ENCODE measurements at places on chromosomes 2 and 18.

DNA sequence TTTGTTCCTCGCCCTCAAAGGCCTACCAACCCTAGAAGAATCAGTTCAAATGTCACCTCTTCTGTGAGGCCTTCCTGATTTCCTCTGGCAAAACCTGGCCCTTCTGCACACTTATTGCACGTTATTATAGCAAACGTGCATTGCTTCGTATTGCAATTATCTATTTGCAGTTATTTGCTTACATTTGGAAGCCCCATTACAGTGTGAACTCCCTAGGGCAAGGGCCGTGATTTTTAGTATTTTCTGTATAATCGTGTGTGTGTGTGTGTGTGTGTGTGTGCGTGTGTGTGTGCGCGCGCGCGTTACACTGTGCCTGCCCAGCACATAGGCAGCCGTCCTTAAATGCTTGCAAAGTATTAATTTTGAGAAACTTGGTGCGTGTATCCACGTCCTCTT, 460 bp upstream of the SEMA4F start:
- DNase-seq, result no peak

DNA sequence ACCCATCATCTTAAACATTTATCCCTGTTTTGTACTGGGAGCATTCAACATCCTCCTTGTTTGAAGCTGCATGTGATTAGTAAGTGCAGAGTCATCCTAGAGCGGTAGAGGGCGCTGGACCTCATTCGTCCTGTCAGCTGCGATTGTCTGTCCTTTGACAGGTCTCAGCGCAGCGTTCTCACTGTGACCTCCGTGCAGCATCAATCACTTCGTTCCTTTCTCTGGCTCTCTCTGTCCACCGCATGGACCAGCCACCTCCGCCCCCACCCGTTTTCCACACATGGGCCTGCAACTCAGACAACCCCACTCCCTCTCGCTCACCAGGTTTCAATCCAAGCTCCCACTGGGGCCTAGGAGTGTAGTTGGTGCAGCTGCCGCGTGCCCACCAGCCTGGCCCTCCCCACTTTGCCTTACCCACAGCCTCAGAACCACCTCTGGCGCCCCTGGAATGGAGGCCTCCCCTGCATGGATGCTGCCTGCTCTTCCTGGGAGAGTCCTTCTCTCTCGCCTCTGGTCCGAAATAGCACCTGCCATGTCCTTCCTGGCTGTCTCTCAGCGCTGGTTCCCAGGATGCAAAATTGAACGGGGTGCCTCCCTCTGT, 90.5 kb downstream of the NDUFA10 start:
- DNase-seq, result no peak

GRCh38 chr2:176098366-176099158, 1.0 kb upstream of the HOXD12 start:
- no peak for DNase-seq

- no peak for DNase-seq
Measured at GRCh38 chr2:147469471-147469870, 375.4 kb upstream of the ACVR2A start.

DNA sequence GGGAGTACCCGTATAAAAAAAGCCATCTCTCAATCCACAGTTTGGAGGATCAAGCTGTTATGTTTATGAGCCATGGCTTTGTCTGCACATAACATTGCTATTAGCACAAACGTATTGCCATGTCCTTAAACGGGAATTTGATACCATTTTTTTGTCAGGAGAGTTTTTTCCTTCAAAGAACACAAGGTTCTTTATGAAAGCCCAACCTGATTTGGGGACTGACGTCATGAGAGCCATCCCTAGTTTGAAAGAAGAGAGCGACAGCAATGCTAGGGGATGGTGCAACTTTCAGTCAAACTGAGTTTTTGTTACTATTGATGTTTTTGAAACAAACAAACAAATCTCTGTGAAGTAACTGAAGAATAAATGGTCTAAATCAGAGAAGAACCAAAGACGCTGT, 376.6 kb downstream of the EIPR1 start:
- DNase-seq, result no peak

DNA sequence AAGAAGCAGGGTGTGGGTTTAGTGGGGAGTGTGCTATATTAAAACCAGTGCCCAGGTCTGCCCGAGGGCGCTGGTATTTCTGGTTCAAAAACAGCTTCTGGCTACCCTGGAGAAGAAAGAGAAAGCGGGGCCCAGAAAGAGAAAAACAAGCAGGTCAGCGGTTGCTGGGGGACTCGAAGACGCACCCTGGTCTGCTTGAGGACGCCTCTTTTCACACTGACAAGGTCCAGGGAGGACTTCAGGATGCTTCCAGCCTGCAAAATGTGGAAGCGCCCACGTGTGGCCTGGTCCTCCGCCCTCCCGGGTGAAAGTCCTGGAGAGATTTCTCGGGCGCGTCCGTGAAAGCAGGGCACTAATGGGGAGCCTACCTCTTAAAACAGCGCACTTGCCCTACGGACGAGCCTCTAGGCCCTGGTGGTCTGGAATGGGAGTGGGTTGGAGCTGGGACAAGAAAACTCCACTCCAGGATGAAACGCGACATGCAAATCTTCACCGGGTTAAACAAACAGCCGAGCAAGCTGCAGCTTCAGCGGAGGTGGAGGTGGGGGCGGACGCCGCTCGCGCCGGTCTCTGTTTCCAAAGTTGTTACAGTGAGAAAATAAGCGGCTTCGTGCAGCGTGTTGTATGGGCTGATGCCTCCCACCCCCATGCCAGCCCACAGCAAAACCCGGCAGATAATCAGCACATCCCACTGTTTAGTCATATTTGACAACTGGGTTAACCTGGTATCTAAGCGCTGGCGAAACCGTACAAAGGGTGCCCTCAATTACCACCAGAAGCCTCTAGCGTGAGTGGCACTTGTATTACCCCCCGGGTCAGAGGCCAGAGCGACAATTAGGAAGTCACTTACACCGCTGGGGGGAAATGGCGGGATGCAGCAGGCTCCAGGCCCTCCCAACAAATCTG, 1.1 kb upstream of the SP9 start:
- no peak for DNase-seq

Data from NCI-H187 treated with DMSO at 0.1 percent for 48 hours (cell line).